ENCODE measurements at places on chromosomes 6 and 20.

- peak overlapping the region; percentile 40 for H3K27ac ChIP-seq
- H3K4me3 ChIP-seq: no peak overlapping the region
- DNase-seq: no peak
These were observed 70.6 kb upstream of the CCN2 start for GRCh38 chr6:132021552-132022375.

- H3K36me3 ChIP-seq: no peaks in the 10 kb centered on the region
- no peak overlapping the region for H3K27ac ChIP-seq
- H3K27me3 ChIP-seq: no peaks in the 10 kb centered on the region
- no peak for DNase-seq
These were observed 85.5 kb upstream of the FRMD1 start for GRCh38 chr6:168164462-168165061.

GRCh38 chr20:43102394-43102793 is 87.3 kb downstream of the PTPRT start:
- H3K27me3 ChIP-seq: peaks cover 38% of the 10 kb centered on the region
- H3K27ac ChIP-seq: no peak overlapping the region
- no peak overlapping the region for H3K4me3 ChIP-seq

DNA sequence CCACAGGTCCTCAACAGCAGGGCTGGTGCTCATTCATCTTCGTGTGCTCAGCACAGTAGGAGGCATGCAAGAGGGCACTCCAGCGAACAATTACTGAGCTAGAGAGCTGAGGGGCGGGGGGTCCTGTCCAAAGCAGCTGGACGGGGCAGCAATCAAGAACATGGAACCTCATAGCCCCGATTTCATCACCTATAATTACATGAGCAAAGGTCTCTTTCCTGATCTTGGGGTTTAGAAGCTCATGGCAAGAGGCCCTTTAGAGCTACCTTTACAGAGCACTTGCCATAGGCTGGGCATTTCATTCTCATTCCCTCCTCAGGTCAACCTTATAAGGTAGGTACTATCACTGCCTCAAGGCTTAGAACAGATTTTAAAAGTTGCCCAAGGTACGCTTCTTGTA is 10.4 kb downstream of the MOCS1 start:
- peaks cover 31% of the 10 kb centered on the region for H3K36me3 ChIP-seq
- H3K27me3 ChIP-seq: no peaks in the 10 kb centered on the region

GRCh38 chr20:57122536-57123489 is 143.6 kb downstream of the BMP7 start:
- no peaks in the 10 kb centered on the region for H3K27me3 ChIP-seq
- DNase-seq: no peak
- no peaks in the 10 kb centered on the region for H3K36me3 ChIP-seq
- H3K27ac ChIP-seq: no peak overlapping the region

DNA sequence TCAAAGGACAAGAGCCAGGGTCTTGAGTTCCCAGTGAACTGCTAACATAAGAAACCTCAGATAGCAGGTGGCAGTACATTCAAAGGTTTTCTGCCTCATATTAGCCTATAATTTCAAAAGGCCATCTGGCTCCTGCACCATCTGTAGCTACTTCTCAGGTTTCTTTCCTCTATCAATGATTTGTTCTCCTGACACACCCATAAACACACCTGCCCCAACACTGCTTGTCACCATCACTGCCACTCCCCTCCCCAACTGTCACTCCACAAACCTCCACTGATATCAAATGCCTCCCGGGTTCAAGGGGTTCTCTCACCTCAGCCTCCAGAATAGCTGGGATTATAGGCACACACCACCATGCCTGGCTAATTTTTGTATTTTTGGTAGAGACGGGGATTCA is 152.7 kb upstream of the SLC22A16 start:
- H3K36me3 ChIP-seq: no peaks in the 10 kb centered on the region
- H3K27me3 ChIP-seq: no peaks in the 10 kb centered on the region
- DNase-seq: no peak
- H3K4me1 ChIP-seq: no peaks in the 10 kb centered on the region
- H3K27ac ChIP-seq: no peak overlapping the region

GRCh38 chr20:62892348-62893304 is 31.0 kb upstream of the TCFL5 start:
- peaks cover 3% of the 10 kb centered on the region for H3K4me1 ChIP-seq
- no peak for DNase-seq
- H3K4me3 ChIP-seq: no peak overlapping the region
- H3K27me3 ChIP-seq: no peaks in the 10 kb centered on the region

DNA sequence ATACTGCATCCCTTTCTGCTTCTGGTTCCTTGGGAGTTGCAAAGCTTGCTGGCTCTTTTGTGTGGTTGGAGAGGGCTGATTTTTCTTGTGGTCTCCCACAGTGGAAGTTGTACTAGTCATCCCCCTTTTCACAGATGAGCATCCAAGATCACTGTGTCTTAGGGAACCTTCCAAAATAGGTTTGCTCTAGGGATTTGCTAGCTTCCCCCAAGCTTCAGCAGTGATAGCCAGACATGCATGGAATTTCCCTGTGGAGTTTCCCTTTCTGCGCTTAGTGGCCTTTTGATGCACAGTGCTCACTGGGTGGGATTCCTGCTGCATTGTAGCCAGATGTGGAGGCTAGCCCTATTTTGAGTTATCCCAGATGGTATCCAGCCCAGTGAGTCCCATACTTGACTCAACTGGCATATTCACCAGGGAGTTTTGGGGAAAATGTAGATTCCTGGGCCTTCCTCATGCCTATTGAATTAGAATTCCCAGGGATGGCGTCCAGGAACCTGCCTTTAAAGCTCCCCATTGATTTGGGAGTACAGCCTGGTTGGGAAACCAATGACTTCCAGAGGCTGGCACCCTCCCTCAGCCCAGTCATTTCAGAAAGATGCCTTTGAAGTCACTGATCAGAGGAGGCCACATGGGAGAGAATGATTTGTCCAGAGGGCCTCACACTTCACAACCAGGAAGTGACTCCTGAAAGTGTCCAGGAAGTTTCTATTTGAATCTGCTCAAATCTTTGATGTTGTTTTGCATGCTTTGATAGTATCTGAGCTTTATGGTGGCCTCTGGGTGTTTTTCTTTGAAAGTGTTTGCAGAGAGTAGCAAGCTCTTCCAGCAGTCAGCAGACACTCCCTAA is 25.9 kb downstream of the PPARD start:
- DNase-seq: no peak
- H3K27ac ChIP-seq: no peak overlapping the region
- H3K36me3 ChIP-seq: peaks cover 8% of the 10 kb centered on the region
- H3K27me3 ChIP-seq: no peaks in the 10 kb centered on the region

DNA sequence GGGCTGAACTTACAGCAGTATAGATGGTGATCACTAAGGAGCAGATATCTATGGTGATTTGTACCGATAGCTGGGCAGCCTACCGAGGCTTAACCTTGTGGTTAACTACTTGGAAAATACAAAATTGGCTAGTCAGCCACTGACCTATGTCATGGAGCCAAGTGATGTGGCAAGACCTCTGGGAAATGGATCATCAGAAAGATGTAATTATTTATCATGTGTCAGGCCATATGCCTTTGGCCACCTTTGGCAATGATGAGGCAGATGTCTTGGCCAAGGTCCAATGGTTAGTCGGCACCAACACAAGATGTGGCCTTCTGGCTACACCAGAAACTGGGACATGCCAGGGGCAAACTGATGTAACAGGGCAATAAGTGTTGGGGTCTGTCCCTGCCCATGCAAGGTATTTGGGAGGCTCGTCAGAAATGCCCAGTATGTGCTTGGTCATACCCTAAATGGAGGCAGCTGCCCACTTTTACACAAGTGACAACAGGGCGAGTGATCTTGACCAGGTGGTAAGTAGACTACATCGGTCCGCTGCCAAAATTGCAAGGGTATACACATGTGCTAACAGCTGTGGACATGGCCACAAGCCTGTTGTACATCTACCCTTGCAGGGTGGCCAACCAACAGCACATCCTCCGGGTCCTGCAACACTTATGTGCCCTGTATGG is 30.1 kb downstream of the HDDC2 start:
- no peak overlapping the region for H3K27ac ChIP-seq
- H3K27me3 ChIP-seq: no peaks in the 10 kb centered on the region
- no peaks in the 10 kb centered on the region for H3K4me1 ChIP-seq
- H3K36me3 ChIP-seq: peaks cover 22% of the 10 kb centered on the region
- no peak for DNase-seq
- H3K4me3 ChIP-seq: no peak overlapping the region

DNA sequence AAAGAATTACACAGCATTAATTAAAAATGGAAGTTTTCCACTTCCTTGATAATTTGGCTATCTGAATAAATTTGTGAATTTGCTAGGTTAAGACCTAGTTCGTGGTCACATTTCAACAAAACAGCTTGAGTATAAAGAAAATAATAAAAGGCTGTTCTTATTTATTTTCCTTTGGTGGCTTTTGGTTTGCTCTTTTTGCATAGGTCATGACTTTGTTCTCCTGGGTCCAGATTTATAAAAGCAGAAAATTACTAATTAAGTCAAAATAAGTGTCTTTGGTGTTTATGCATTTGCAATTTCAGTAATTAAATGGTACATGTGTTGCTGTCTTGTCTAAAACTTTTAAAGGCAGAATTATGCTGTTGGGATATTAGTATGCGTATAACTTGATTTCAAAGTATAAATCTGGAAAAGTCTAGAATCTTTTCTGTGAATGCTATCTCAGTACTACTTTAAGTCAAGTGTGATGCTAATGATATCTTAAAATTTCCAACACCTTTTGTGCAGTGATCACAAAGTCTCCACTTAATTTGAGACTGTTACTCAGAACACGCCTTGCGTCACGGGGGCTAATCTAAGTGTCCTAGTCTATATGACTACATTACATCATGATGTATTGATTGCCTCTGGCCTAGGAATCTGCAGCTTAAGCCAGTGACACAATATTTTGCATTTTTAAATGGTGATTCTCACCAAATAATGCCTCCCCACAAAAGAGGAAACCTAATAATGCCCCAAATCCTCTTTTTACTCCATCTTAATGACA is 41.0 kb downstream of the GNAS start:
- no peak overlapping the region for H3K27ac ChIP-seq
- DNase-seq: no peak
- peak overlapping the region; percentile 92 for H3K4me3 ChIP-seq
- peaks cover 9% of the 10 kb centered on the region for H3K27me3 ChIP-seq
- H3K36me3 ChIP-seq: peaks cover 9% of the 10 kb centered on the region

DNA sequence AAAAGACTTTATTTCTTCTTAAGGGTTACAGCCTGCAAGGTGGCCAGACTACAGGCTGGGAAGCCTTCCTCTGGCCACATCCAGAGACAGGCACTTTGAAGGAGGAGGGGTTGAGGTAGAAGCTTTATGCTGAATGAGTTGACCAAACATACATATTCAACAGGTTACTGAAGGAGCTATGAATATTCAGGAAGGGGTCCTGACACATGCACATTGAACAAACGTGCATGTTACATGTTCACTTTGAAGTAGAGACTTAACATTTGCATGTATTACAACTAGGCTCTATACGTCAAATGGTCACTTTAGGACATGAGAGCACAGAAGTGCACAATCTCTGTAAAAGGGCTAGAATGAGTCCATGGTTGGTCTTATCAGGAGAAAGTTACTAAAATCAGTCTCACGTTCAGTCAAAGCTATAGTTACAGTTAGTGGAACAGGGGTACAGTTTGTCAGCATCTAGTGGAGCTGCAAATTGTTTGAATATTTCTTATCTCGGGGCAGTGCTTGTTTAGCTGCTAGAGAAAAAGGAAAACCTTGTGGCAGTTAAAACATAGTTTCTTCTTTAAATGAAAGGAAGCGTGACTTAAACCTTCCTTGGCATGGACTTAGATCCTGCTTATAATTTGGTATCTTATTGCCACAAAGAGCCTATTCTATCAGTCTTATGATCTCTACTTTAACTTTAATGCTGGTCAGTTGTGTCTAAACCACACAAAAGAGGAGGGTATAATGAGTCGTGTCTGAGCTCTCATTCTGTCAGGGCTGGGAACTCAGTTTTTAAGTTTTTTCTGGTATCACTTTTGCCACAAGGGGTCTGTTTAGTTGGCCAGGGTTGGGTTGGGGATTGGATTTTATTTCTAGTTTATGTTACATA is 4.6 kb upstream of the ZSCAN9 start:
- H3K36me3 ChIP-seq: peaks cover 3% of the 10 kb centered on the region
- H3K4me3 ChIP-seq: peak overlapping the region; percentile 78
- peaks cover 84% of the 10 kb centered on the region for H3K27me3 ChIP-seq
- peaks cover 12% of the 10 kb centered on the region for H3K4me1 ChIP-seq
- DNase-seq: no peak

DNA sequence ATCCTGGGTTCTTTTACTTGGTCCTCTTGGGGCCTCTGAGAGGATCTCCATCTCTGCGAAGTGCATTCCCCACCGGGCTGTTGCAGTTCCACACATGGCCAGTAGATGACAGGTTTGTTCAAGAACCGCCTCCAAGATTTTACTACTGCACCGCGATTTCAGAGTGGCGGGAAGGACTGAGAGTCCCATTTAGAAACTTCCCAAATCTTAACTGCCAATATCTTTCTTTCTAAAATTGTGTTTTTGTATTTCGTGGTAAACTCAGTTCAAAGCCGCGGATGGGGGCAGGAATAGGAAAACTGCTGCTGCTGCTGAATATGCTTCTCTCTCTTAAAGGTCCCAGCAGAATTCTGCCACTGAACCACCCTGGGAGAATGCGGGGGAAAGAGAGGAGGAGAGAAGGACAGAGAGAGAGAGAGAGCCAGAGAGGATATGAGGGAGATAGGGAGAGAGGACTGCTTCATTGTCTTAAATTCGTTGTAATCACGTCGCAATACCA is 8.6 kb upstream of the BTNL2 start:
- H3K36me3 ChIP-seq: no peaks in the 10 kb centered on the region
- peaks cover 9% of the 10 kb centered on the region for H3K4me1 ChIP-seq
- H3K27ac ChIP-seq: no peak overlapping the region
- peak; percentile 86 for DNase-seq
- peaks cover 70% of the 10 kb centered on the region for H3K27me3 ChIP-seq

DNA sequence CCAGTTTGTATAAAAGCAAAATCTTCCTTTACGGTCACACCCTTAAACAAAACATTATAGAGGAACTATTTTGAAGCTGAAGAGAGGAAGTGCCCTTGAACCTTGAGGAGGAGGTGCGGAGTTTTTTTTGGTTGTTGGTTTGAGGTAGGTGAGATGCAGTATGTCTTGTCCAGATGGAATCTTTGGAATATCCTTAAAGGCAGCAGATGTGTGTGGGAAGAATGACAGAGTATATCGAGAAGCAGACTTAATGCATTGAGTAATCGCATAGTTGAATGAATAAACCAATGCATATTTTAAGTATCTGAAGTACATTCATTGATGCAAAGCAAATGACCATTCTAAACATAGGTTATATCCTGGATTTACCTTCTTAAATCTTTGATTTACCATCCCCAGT is 49.9 kb downstream of the AIG1 start:
- no peak for DNase-seq
- H3K27ac ChIP-seq: no peak overlapping the region
- peaks cover 4% of the 10 kb centered on the region for H3K4me1 ChIP-seq
- no peak overlapping the region for H3K4me3 ChIP-seq
- H3K27me3 ChIP-seq: no peaks in the 10 kb centered on the region
- no peaks in the 10 kb centered on the region for H3K36me3 ChIP-seq

GRCh38 chr20:43926287-43927050 is 11.8 kb downstream of the TOX2 start:
- no peak for DNase-seq
- no peak overlapping the region for H3K4me3 ChIP-seq
- peaks cover 8% of the 10 kb centered on the region for H3K4me1 ChIP-seq
- H3K36me3 ChIP-seq: no peaks in the 10 kb centered on the region

- peaks cover 73% of the 10 kb centered on the region for H3K4me1 ChIP-seq
- no peak overlapping the region for H3K4me3 ChIP-seq
- no peaks in the 10 kb centered on the region for H3K27me3 ChIP-seq
- H3K36me3 ChIP-seq: peaks cover 5% of the 10 kb centered on the region
- no peak for DNase-seq
- H3K27ac ChIP-seq: peak overlapping the region; percentile 20
These were observed 41.2 kb downstream of the SASH1 start for GRCh38 chr6:148383658-148384368.

Measured in neural crest cell (in vitro differentiated cells).